ENCODE measurements at places on chromosomes 2 and 18.

GRCh38 chr2:152309352-152310214 lies 25.4 kb upstream of the FMNL2 start:
- DNase-seq = no peak

DNA sequence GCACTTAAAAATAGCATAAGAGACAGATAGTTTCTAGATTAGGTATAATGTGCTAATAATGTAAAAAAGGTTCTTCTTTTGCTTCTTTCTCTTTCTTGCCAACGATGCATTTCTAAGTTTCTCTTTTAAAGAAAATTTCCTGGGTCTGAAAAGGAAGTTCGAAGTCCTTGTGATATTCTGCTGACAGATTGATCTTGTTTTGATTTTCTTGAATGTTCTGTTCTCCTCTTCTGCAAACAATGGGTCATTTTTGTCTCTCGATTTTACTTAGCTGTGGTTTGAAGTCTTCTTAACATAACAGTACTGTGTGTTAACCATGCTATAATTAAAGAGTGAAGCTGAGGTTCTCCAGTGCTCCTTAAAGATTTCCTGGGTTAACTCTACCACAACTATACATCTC lies 61.1 kb upstream of the ACYP2 start:
- no peak for DNase-seq

- no peak for DNase-seq
These were observed 3.1 kb upstream of the HES6 start for GRCh38 chr2:238242731-238243495.

GRCh38 chr2:218985021-218985324 lies at the start of gene FEV:
TSS of gene FEV (minus strand) at chr2:218985184. CDS start at chr2:218985075, 109 bp downstream.
- no peak for DNase-seq

DNA sequence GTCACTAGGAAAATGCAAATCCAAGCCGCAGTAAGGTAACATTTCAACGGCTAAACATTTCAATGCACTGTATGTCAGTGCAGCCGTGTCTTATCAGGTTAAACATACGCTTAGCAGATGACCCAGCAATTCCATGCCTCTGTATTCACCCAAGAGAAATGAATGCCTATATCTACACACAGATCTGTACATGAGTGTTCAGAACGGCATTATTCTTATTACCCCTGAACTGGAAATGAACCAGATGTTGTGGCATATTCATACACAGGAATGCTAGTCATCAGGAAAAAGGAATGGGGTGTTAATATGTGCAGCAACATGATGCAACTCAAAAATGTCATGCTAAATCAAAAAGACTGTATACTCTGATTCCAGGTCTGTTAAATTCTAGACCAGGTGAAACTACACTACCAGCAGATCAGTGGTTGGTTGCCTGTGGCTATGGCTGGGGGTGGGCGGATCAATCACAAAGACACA lies 80.4 kb upstream of the RPL31 start:
- no peak for DNase-seq

- DNase-seq = no peak
These were observed 1.5 kb upstream of the MPPE1 start for GRCh38 chr18:11909591-11910026.

DNA sequence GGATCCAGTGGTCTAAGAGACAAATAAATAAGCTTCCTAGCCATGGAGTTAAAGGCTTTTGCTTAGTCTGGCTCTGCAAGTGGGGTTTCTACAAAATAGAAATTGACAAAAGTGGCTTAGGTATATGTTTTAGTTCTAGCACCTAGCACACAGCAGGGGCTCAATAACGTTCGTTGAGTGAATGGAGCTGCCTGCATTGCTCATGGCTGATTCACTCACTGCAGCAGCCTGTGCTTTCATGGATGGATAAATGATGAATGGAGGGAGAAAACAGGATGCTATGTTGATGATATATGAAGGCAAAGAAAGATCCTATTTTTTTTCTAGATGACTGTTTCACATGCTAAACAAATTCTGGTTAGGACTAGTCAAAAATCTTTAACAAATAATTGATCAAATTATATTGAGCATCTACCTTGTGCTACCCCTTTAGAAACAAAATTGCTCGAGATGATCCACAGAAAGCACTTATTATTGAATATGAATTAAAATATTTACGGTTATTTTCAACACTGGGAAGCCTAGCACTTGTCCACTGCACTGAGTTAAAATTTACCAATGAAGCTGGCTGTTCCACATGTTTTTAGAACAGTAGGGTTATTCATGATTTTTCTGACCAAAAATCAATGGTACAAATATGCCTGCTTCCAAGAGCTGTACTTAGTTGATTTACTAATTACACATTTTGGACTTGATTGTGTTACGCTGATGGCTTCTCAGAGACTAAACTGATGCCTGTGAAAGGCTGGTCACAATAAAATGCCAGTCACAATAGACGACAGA lies 39.6 kb downstream of the HDHD2 start:
- no peak for DNase-seq

- DNase-seq = no peak
These were observed 4.0 kb upstream of the MREG start for GRCh38 chr2:216017365-216017764.

GRCh38 chr2:68302281-68302875 lies 17.4 kb downstream of the CNRIP1 start:
- no peak for DNase-seq

GRCh38 chr2:29479401-29479800 lies 364.2 kb downstream of the CLIP4 start:
- no peak for DNase-seq

GRCh38 chr2:240423788-240424191 lies 11.7 kb upstream of the GPC1 start:
- DNase-seq = no peak

DNA sequence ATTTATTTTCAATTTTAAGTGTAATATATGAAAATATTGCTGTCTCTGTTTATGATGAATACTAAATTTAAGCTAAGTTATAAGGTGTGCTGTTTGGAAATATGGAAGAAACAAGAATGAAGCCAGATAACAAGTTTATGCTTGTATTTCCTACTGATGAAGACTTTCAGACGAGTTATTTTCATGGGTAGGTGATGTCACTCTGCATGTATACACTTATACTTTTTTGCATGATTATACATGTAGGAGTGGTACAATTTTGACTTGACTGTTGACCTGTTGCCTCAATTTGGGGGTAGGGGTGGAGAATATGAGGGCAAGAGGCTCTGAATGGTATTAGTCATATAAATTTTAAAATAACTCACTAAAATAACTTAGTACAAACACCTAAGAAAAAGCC lies 133.7 kb downstream of the HAUS1 start:
- DNase-seq = no peak

DNA sequence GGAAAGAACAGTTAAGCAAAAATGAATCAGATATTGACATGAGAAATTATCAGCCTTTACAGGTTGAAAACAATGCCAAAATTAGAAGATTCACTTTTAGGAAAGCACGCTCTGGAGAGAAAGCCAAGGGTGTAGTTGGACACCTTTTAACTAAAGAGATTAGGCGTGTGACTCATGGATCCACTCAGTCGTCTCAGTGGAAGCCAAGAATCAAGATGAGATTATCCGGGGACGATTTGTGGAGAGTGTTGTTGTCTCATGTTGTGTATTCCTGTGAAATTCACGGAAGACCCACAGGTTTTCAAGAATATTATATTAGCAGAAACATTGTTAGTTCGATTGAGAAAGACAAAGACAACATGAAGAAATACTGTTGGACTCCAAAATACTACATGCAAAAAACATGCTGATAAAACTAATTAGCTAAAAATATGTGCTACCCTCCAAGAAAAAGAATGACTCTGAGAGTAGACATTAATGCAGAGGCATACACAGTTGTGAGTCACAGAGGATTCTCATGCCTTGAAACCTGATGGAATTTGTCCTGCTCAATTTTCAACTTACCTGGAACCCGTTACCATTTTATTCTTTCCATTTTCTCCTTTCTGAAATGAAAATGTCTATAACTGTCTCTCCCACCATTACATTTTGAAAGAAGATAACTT lies 192.1 kb upstream of the RND3 start:
- DNase-seq = no peak

- DNase-seq = no peak
These were observed 510.1 kb downstream of the EIPR1 start for GRCh38 chr2:2867397-2867979.

DNA sequence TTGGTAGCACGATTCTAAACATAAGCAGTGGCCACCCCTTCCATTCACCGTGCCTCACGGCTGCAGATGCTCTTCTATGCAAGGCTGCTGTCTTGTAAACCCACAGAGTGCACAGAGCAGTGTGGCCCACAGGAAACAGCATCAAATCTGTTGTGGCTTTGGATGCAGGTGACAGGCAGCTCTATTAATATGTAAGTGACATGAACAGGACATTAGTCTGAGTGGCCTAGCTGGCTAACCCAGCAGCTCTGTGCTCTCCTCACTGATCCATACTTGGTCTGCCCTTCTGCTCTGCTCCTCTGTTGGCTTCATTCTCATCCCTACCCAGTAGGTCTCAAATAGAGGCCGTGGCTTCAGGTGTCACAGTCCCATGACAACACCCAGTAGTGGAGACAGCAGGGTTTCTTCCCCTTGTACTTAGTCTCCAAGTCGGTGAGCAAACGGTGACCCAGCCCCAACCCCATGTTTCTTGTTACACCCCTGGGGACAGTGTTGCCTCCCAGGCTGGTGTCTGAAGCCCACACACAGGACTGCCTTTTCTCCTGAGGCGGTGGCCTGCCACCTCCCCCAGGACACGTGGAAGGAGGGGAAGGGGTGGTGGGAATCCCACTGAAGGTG lies 5.8 kb downstream of the SH3RF3 start:
- DNase-seq = no peak

DNA sequence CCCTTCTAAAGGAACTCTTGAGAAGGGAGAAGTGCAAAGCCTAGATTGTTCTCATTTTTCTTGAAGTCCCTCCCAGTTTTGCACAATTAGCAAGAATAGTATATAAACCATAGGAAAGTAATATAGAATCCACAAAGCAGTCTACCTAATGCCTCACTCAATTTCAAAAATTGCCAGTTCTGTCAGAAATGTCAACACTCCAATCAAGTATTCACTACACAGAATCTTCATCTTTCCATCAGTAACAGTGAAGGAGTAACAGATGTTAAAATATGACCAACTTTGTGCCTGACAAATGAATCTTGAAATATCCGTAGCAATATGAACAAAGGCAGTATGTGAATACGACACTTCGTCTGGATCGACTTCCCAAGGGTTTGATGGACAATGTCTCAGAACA lies 56.3 kb downstream of the RBMS1 start:
- DNase-seq = no peak

- no peak for DNase-seq
These were observed 18.1 kb upstream of the SNTG2 start for GRCh38 chr2:932320-933115.

DNA sequence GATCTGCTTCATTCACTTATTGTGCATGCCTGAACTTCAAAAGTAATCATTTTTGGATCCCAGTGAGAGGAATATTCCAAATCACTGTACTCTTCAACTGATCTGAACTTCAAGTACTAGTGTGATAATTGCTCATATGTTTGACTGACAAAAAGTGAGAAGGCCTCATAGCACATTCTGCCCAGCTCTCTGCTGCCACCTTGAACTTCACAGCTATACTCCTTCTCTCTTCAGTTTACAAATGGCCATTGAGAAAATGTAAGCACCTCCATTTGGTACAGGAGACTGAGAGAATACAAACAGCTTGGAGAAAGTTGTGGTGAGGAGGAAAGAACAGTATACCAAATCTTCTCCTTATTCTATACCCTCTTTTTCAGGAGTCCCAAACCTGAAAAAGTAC lies 946.0 kb upstream of the CHAC2 start:
- no peak for DNase-seq

- DNase-seq = no peak
These were observed 329.3 kb downstream of the C1D start for GRCh38 chr2:67733517-67733916.

GRCh38 chr2:31031132-31031706 lies 107.0 kb downstream of the GALNT14 start:
- no peak for DNase-seq

GRCh38 chr2:232214053-232214452 lies 164.5 kb upstream of the ALPP start:
- DNase-seq = no peak

DNA sequence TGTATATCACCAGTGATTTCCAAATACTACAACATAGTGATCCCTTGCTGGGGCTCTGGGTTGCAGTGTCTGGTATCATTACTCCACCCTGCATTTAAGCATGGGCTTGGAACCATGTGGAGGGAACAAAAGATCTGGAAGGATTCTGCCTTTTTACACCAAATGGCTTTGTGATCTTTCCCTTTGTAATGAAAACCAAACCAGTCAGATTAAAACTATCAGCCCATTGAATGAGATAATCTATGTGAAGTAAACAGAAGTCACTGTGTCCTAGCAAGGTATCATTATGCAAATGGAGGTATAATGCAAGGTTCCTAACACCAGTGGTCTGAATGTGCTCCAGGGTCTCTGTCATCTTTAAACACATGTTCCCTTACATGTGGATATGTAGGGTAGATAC lies 474.7 kb upstream of the TNP1 start:
- no peak for DNase-seq

- DNase-seq = no peak
These were observed 144.2 kb downstream of the RTP5 start for GRCh38 chr2:242013771-242014170.

DNA sequence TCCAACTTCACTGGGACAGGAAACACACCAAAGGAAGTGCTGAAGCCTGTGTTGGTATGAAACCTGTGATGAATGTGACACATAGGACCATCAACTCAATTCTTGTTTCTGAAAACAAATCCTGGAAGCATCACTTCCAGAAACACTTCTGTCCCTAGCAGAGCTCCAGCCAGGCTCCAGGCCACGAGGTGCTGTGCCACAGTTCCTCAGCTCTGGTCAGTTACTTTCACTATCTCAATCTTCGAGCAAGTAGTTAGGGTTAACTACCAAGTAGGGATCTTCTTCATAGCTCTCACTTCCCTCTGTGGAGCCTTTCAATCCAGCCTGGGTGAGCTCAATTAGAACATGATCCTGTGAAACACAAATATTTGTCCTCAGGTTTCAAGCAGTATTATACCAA lies 3.6 kb upstream of the LCT start:
- DNase-seq = no peak

DNA sequence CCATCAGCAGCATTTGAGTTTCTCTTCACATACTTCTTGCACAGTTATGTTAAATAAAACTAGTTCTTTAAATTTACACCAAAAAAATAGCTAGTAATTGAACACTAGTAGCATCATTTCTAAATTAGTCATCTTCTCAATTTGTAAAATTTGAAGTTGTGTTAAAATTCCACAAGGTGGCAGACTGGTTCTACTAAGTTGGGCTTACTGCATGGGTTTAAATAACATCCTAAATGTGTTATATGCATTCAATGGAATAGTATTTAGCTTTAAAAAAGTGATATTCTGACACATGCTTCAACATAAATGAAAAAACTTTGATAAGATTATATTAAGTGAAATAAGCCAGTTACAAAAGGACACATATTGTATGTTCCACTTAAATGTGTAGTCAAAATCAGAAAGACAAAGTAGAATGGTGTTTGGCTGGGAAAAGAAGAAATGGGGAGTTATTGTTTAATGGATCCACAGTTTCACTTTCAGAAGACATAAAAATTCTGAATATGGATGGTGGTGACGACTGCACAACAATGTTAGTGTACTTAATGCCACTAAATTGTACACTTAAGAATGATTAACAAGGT lies 28.7 kb upstream of the RPRD1A start:
- no peak for DNase-seq

- no peak for DNase-seq
These were observed 180.2 kb upstream of the RAB6C start for GRCh38 chr2:129799036-129799958.
